ENCODE measurements at places on chromosomes 3 and 15. TPM values are rescaled to one million over a fixed set of nuclear protein-coding genes. Genes with fewer than 3 reads are reported as not detected.

CHRM5 gene
- not detected for total RNA-seq

- no peak for DNase-seq
Measured at GRCh38 chr3:179902061-179902460, 134.7 kb downstream of the PEX5L start.

DNA sequence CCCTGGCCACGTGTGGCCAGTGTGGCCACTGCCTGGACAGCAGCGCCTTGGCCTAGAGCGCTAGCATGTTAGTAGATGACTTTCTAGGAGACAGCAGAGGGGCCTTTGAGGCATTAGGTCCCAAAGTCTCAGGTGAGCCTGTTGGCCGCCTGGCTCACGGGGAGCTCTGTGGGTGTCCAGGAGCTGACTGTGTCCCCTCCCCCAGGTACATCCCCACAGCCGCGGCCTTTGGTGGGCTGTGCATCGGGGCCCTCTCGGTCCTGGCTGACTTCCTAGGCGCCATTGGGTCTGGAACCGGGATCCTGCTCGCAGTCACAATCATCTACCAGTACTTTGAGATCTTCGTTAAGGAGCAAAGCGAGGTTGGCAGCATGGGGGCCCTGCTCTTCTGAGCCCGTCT is 17.0 kb downstream of the SEC61A1 start:
- no peak for DNase-seq

- DNase-seq = no peak
Measured at GRCh38 chr3:193564012-193564411, 9.3 kb upstream of the ATP13A4 start.

- DNase-seq = no peak
Measured at GRCh38 chr3:69542089-69542804, 156.4 kb upstream of the FRMD4B start.

Data from ureter (tissue), 1 donor.